Stimulated activated CD4-positive, alpha-beta T cell treated with anti-CD3 and anti-CD28 coated beads, Interleukin-1b, Interleukin-23, amount 100 ng/mL, for 48 hours (primary cell): ENCODE measurements at places on chromosomes 7 and 10.
A peak's percentile ranks its signal among the peaks of the same experiment; 100 is the strongest.

- no peak for DNase-seq
These were observed 304.4 kb upstream of the CNTNAP2 start for GRCh38 chr7:145812218-145812617.

DNA sequence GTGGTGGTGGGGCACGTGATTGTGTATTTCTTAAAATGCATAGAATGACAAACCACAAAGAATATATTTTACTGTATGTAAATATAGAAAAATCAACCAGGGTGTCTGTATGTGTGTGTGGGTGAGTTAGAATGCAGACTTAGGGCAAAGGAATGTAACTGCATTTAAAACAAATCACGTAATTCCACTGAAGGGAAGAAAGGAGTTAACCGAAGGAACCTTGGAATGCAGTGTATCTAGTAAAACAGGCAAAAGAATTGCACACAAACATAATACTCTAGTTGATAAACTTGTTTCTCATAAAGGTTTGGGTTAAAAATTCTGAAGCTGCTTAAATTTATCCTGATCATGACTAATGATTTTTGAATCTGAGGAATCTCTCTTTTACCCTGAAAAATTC is 134.9 kb downstream of the ADRA2A start:
- no peak for DNase-seq

- no peak for DNase-seq
These were observed 549.5 kb upstream of the GRM3 start for GRCh38 chr7:86094166-86094669.

DNA sequence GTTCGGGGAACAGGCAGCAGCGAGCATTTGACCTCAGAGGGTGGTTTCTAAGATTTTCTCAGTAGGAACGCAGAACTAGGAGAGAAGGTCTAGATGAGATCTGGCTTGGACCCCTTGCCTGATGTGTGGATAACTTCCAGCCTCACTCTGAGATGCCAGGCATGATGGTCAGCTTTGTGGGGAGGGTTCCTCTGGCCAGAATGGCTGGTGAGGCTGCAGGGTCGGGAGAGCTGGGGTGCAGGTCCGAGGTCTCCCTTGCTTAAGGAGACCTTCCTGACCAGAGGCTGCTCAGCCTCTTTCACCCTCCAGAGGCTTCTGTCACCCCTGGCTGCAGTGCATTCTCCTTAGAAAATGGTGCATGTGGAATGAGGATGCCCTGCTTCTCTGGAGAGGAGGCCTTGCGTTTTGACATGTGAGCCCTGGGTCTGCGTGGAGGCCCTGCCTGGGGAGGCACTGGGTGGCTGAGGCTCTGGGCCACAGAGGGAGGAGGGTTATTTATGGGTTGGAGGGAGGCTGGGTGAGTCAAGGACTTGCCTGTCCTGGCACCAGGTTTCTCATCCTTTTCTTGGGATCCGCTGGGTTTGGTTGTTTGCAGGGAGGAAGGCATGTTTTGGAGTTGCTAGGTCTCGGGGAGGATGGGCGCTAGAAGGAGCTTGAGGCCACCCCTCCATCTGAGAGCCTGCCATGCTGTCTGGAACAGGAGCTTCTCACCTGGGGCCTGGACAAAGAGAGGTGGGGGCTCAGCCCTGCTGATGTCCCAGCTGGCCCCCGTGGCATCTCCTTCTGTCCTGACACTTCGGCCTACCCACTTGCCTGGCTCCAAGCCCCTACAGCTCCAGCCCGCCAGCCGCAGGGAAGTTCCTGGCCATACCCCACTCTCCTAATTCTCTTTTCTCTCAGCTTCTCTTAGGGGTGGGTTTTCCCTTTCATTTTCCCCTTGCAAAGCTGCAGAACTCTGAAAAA is 3.9 kb downstream of the FAM241B start:
- DNase-seq, result no peak

DNA sequence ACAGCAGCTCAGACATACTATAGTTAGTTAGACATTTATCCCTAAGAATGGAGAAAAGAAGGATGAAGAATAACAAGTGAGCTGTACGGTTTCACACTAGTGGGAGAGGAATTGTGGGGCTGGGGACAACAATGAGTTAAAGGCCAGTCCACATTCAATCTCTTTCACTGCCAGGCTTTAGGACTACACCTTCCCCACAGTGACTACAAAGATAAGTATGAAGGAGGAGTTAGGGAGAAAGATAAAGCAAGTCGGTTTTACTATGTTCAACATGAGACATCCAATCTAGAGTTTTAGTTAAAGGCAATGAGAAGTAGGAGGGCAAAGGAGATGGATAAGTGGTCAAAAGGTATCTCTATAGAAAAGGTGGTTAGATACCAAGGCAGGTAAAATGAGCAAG is 16.3 kb downstream of the ARHGAP12 start:
- DNase-seq, result no peak

DNA sequence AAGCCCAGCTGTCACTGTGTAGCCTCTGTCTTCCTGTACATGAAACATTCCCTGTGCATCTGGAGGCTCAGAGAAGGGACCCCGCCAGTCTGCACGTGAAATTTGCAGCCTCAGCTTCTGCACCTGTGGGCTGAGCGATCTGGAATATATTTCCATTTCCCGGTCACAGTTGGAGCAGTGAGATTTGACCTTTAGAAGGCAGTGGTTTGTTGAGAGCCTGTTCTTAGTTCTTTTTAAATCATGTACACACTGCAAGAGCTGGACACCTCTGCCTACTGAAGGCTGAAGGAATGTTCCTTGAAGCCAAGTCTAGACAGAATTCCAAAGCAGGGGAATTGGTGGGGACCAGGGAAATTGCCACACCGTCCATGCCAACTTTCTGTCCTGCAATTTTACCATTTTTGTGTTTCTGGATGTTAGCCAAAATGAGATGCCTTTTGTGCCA is 706.6 kb downstream of the INHBA start:
- DNase-seq, result no peak

GRCh38 chr10:77563638-77564270 is 73.9 kb downstream of the KCNMA1 start:
- DNase-seq, result no peak

GRCh38 chr7:155974186-155974897 is 162.1 kb upstream of the SHH start:
- DNase-seq, result no peak

- peak; percentile 36 for DNase-seq
These were observed 47.1 kb upstream of the OTUD1 start for GRCh38 chr10:23391821-23392220.

GRCh38 chr7:156780724-156781455 is 112.1 kb downstream of the LMBR1 start:
- peak; percentile 33 for DNase-seq
